ENCODE measurements at places on chromosomes 11 and 22. TPM values are rescaled to one million over a fixed set of nuclear protein-coding genes. Genes with fewer than 3 reads are reported as not detected.

Gene DUSP8
- total RNA-seq, result 4.7 TPM

Gene SLC22A6
- not detected for total RNA-seq

GRCh38 chr11:125165111-125165842, 726 bp downstream of the PKNOX2 start:
- peak; percentile 84 for DNase-seq

- DNase-seq, result no peak
Observed at GRCh38 chr22:43477966-43478365, 66.2 kb downstream of the MPPED1 start.

DNA sequence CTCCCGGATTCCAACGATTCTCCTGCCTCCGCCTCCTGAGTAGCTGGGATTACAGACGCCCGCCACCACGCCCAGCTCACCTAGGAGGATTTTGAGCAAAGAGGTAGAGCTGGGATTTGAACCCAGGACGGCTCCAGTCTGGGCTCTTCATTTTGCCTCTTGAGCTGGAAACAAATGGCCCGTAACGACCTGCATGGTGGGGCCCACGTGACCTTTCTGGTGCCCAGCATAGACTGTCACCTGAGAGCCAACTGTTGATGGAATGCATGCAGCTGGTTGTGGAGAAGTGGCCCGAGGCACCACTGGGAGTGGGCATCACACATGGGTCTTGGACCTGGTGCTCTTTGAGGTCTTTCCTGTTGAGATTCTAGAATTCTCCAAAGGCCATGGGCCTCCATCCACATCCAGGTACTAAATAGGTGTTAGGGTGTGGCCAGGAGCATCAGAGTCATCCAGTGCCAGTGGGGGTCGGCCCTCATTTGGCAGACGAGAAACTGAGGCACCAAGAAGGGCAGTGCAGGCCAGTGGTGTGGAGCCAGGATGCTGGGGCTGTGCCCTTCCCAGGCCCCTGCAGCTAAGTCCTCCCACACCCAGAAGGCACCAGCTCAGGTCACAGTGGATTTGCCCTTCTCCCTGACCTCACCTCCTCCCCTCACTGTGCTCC, 3.9 kb downstream of the ATF4 start:
- DNase-seq, result no peak

Gene FDXACB1
- total RNA-seq, result 1.7 TPM

GRCh38 chr11:119634301-119634700, 94.7 kb downstream of the NECTIN1 start:
- no peak for DNase-seq

Gene ACTN3
- total RNA-seq, result 5.3 TPM

DNA sequence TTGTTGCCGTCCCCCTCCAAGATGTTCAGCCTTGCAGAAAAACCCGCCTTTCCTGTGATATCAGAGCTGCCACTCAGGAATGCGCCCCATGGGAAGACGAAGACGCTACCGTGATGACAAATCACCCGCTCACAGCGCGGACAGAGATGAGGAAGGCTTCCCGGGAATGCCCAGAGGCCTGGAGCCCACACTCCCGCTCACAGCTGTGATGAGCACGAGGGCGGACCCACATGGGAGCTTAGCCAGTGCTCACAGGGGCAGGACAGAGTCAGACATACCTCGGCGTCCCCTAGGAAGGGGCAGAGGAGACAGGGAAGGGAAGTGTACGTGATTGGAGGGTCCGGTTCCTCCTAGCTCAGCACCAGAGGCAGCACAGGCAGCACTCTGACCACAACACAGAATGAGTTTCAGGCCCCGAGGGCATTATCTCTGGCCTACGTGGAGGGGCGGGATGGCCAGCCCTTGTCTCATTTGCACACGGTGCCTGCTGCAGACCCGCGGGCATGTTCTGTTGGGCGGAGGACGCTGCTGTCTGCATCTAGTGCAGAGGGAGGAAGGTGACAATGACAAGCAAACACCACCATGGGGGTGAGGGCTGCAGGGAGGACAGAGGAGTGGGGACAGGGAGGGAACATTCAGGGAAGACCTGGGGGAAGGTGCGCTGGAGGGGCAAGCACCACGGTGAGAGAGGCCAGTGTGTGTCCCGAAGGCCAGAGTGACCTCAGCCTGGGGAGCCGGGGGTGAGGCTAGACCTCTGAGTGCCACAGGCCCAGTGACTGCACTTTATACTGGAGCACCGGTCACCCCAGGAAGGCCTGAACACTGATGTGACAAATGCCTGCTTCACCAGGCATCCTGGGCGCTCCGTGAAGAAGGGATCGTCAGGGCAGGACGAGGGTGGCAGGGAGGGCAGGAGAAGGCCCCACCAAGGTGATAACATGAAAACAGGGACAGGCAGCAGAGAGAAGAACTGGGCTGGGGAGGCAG, 79.6 kb downstream of the CELSR1 start:
- DNase-seq, result no peak

- DNase-seq, result no peak
Observed at GRCh38 chr11:113241636-113242054, 72.7 kb upstream of the TTC12 start.

Gene IRAG1
- total RNA-seq, result 4.2 TPM

DNA sequence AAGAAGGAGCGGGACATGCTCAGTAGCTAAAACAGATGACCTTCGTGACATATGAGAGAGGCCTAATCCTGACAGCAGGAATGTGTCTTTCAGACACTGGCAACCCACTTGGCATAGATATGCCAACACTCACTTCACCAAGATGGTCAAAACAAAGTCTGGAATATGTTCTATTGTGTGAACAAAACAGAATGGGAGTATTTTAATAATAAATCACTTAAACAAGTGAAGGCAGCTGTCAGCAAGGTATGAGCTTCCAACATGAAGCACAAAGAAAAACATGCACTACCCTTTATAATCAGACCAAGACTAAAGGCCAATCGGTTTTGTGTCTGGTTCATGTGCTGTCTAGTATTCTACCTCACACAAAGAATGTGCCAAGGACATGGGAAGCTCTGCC, 23.1 kb downstream of the CCDC34 start:
- DNase-seq, result no peak

DNA sequence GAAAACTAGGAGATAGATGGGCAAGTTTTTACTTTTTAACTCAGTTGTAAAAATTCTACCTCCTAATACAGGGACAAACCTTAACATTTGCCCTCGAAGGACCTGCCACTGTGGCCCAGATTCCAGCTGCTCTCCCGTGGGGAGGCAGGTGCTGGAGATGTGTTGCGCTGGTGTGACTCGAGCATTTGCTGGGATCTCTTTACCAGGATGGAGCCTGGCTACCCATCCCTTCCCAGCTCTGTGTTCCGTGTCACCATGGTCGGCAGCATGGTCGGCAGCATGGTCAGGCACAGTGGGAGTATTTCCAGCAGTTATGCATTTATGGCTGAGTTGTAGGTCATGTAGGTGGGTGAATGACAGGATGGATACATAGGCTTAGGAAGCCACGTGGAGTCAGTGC, 41.1 kb downstream of the OTOG start:
- peak; percentile 17 for DNase-seq

- DNase-seq, result peak; percentile 80
Observed at GRCh38 chr11:1546077-1546535, 26.0 kb downstream of the DUSP8 start.

DNA sequence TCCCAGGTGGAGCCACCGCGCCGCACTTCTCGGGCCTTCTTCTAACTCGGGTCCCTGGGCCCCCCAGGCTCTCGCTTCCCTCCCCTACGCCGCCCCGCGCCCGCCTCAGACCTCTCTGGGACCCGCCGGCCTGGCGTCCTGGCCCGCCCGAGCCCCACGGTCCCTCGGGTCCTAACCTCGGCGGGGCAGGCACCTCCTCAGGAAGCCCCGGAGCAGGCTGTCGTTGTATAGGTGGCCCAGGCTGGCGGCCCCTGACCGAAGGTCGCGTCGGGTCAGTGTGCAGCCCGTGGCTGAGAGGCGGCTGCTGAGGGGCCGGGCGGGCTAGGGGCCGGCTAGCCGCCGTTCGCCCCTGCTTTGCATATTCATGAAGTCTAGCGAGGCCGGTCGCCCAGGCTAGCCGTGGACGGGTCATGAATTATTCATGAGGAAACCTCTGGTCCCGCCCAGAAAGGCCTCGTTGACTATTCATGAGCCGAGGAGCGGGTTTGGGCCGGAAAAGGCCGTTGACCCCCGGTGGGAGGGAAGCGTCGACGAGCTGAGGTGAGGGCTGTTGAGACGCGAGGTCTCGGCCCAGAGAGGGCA, at the start of gene HORMAD2:
HORMAD2 (plus strand) TSS at position 513 of the 582 bp plus-strand sequence. CDS start 13,489 bp downstream, outside the sequence.
- DNase-seq, result peak; percentile 98

Gene FGF3
- total RNA-seq, result not detected

- no peak for DNase-seq
Observed at GRCh38 chr11:78990261-78990660, 415.6 kb upstream of the NARS2 start.

DNA sequence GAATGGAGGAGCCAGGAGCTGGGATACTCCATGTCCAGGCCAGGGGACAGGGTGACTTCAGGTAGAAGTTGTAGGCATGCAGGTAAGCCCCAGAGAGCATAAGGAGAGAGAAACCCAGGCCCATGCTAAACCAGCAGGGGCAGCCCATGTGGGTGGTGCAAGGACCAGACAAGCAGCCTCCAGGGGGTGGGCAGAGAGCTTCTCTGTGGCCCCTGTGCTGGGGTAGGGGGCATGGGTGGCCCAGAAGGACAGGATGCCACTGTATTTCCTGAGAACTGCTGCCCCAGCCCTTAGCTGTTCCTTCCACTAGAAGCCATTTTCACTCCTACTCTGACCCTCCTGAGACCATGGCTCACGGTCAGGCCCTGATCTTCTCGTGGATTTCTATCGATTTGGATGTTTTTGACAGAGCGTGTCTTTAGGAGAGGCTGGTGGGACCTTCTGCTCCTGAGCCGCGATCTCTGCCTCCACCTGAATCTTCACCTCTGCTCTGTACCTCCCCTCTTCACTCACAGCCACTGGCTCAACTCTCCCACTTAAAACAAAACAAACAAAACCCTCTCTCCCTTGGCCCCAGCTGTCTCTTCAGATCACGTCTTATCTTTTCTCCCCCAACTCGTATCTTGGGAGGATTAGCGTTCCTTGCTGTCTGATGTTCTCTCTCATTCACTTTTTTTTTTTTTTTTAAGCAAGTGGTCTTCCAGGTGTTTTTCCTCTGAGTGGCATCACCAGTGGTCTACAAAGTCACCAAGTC, 112.2 kb downstream of the NECTIN1 start:
- DNase-seq, result no peak

DNA sequence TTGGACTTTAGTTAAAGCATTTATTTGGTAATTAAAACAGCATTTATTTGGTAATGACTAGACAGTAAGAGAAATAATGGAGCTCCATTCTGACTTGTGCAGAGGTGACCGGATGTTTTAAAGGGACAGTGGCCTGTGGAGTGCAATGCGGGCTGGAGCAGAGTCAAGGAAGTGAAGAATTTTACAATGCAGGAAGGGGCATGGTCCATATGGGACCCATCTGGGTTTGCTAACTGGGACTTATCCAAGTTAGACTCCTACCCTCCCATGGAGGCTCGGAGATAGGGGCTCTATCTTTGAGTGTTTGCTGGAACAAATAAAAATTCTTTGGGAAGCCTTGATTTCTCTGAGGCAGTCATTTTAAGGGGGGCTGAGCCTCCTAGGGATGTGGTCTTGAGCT, 59.9 kb upstream of the MYO18B start:
- DNase-seq, result no peak

DNA sequence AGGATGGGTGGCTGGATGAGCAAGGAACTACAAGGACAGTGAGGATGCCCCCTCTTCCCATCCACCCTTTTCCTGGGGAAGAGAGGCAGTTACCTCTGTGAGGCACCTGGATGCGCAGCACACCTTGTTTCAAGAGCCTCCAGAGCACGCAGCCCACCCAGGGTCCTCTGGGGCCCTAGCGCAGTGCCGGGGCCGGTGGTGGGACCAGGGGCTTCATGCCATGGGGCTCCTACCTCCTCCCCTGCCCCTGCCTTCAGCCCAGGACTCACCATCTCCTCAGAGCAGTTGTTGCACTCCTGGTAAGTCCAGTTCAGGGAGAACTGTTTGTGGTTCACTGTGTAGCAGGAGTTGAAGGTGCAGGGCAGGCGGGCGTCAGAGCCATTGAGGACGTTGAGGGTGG, 8.1 kb downstream of the SCN2B start:
- DNase-seq, result no peak

GRCh38 chr22:45550416-45550815, 47.7 kb downstream of the FBLN1 start:
- no peak for DNase-seq

DNA sequence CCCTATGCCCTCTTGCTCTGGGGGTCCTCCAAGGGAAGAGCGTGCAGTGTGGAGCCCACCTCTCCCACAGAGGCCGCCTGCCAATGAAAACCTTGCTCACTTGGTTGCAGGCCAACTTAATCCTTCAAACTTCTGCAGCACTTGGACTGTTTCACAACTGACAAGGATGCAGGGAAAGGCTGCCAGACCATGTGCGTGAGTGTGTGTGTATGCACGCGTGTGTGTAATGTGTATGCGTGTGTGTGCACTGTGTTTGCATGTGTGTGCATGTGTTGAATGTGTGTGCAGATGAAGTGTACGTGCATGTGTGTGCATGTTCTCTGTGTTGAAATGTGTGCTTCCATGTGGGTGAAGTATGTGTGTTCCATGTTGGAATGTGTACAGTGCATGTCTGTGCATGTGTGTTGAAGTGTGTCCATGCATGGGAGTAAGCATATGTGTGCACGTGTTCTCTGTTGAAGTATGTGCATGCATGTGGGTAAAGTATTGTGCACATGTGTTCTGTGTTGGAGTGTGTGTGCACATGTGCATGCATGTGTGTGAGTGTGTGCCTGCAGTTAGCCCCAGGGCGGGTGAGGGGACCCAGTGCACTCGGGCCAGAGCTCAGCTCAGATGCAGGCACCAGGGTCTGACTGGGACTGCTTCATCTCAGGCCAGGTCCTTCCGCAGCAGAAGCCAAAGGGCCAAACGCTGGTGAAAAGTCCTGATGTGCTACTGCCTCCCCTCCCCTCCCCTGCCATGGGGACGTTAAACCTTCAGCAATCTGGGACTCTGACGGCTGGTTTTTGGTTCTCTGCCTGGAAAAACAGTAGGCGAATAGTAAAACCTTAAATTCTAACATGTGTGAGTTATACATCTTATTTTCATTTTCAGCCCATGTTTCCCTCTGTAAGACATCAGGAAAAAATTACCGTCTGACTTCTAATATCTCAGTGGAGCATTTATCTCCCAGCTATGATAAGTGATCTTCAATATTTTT, 72.0 kb downstream of the FLI1 start:
- no peak for DNase-seq

GRCh38 chr11:134863294-134863693, 451.3 kb upstream of the B3GAT1 start:
- DNase-seq, result peak; percentile 61

Gene FZD4
- 55.1 TPM for total RNA-seq

DNA sequence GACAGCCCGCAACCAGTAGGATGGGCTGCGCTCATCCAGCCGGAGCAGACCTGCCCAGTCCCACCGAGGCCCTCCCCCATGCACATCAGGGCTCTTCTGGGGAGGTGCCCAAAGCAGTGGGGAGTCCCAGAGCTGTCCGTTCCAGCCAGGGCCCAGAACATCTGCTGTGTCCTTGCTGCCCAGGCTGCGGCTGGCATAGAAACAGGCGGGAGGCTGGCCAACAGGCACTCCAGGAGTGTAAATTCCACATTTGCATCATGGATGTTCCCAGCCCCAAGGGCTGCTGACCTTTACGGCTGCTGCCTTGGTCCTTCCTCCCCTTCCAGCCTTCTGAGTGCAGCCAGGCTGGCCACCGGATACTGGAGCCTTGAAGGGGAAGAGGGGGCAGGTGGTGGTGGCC, 30.0 kb upstream of the SYT7 start:
- no peak for DNase-seq

Data from endodermal cell (in vitro differentiated cells).